Left cardiac atrium (tissue), 4 donors: ENCODE measurements at places on chromosomes 16 and 17. TPM values are rescaled to one million over a fixed set of nuclear protein-coding genes. Genes with fewer than 3 reads are reported as not detected.

GRCh38 chr17:34255381-34255732, 272 bp downstream of the CCL2 start:
- DNase-seq = no peak

DNA sequence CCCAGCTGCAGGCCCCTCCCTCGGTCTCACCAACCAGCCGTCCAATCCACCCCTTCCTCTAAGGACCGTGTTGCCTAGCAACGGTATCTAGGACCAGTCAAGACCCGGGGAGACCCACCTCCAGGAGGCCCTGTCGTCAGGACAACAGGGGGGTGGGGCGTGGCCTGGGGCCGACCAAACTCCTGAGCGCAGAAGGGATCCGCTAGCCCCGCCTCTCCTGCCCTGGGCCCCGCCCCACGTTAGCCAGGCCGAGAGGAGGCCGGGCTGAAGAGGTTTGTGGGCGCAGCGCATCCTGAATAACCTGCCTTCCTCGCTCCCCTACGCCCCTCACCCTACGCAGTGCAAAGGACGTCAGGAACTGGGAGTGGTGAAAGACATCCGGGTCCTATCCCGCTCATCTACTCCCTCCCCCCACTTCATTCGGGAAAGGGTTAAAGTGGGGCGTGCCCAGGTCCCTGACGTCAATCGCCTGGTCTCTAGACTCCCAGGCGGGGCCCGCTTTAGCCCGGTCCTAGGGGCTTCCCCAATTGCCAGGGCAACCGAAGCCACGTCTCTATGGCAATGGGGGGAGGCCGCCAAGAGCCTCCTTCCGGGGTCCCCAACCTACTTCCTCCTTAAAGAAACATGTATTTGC, 14.7 kb downstream of the DLG4 start:
- DNase-seq = peak; percentile 92

DNA sequence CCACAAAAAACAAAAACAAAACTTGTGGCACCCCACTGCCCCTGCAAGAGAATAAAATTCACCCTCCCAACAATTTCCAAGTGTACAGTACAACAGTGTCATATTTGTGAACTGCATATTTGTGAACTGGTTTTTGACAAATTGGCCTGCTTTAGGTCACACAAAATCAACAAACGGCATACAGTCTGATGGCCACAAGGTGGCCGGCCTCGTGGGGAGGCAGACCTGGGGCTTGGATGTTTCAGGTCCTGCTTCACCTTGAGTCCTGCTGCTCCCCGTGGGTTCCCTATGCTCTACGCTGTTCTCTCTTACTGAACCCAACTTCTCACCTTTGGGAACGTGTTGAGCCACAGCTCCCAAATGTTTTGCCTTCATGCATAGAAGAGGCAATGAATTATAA, 102.2 kb downstream of the CDK5R1 start:
- no peak for DNase-seq

Gene ZNF689
- total RNA-seq = 5.2 TPM

Gene GINS2
- 1.2 TPM for total RNA-seq

Gene MYLK3
- 230 TPM for total RNA-seq

DNA sequence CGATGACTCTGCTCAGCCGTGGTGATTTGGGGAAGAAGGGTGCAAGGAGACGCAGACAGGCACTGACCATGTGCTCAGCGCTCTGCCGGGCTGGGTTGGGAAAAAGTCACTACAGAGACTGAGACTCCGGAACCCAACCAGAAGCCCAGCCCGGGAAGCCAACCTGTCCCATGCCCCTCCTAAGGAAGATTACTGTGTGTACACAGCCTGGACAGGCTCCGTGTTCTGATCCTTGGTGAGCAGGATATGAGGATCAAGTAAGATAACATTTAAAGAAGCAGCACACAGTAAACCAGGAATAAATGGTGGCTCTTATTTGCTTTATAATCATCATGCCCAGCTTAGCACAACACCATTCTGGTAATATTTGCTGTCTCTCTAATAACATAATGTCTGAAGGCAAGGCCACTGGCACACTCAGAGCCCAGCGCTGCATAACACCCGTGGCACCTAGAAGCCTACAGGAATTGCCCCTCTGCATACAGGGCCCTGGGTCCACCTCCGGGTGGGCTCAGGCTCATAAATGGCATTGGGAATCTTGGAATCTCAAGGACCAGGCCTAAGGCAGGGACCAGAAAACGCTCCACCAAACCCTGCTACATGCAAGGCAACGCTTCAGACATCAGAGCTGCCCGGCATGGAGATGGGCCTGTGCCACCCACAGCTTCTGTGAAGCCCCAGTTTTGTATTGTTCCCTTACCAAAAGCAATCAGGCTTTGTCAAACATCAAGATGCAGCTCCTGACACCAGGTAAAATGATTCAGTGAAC, 113.5 kb downstream of the DYNLRB2 start:
- DNase-seq = no peak

- no peak for DNase-seq
Observed at GRCh38 chr16:47728205-47728604, 267.1 kb downstream of the PHKB start.
